ENCODE measurements at places on chromosomes 1 and 21.

GRCh38 chr1:151309811-151310323 is 17.3 kb downstream of the PI4KB start:
- no peak for DNase-seq

DNA sequence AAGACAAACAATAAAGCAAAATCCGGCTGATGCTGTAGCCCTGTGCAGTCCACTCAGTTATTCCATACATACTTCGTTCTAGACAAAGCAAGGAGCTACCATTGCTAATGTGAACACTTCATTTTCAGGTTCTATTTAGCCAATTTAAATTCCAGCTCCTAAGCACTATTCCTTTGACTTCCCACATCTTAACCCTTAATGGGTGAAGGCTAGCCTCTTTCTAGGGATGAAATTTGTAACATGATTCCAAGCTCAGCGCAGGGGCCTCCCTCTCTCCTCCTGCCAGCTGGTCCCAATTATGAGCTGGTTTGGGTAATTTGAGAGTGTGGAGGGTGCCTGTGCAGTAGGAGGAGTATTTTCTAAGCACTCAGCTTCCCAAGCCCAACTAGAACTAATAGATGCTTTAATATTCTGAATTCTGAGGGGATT is 53.9 kb upstream of the PTGFRN start:
- DNase-seq = no peak

GRCh38 chr1:221228594-221228993 is 349.4 kb downstream of the HLX start:
- no peak for DNase-seq

- no peak for DNase-seq
Observed at GRCh38 chr1:156244126-156244525, 2.1 kb downstream of the BGLAP start.

GRCh38 chr21:42986125-42986783 is 11.9 kb downstream of the PKNOX1 start:
- no peak for DNase-seq

- DNase-seq = no peak
Observed at GRCh38 chr1:30525971-30526651, 197.3 kb downstream of the MATN1 start.

DNA sequence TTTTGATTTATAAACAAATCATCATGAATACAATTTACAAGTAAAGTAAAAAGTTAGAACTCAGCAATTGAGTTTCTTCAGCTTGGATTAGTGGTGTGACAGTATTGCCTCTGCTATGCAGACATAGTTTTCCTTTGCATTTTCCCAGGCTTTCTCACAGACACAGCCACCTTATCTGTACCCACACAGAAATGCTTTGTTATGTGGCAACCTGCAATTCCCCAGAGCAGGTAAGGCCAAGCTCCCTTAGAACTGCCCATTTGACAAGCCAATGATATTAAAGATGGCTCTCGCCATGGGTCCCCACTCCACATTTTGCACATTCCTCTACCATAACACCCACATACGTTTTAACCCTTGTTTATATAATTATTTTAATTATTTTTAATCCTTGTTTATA is 14.2 kb downstream of the FMO5 start:
- no peak for DNase-seq

DNA sequence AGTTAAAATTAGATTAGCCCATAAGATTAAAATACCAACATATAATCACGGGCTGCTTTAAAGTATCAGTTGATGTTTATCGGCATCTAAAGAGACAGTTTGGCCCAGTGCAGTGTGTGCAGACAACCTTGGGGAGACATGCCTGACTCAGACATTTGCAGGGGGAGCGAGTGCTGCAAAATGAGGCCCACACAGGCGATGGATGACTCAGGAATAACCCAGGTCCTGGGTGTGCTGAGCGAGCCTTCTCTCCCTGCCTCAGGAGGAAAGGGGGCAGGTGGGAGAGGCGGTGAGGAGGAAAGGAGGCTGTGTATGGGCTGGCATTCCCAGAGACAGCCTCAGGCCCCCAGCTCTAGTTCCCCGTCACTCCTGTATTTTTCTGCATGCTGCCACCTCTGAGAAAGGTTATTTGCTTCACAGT is 9.0 kb downstream of the SLC9A1 start:
- no peak for DNase-seq

DNA sequence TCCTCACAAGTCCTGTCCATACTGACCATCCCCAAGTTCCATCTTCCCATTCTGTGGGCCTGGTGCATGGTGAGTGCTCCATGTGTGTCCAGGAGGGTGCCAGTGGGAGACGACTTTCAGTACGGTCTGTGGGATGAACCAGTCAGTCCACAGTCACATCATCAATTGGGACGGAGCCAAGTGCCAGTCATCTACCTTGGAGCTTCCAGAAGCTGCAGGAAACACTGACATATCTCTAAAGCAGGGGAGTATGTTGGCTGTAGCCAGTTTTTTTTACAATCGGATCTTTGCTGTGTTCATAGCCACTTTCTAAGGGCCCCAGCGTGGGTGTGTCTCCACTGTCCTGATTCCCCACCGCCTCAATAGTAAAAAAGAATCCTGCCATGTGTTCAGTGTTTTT is 13.6 kb upstream of the TRIM17 start:
- no peak for DNase-seq
